ENCODE measurements at places on chromosomes 1 and 21.
A peak's percentile ranks its signal among the peaks of the same experiment; 100 is the strongest.

GRCh38 chr1:42450061-42450460 is 5.8 kb downstream of the ZMYND12 start:
- DNase-seq: no peak

- DNase-seq: no peak
Measured at GRCh38 chr1:159898527-159898926, 1.4 kb downstream of the CFAP45 start.

DNA sequence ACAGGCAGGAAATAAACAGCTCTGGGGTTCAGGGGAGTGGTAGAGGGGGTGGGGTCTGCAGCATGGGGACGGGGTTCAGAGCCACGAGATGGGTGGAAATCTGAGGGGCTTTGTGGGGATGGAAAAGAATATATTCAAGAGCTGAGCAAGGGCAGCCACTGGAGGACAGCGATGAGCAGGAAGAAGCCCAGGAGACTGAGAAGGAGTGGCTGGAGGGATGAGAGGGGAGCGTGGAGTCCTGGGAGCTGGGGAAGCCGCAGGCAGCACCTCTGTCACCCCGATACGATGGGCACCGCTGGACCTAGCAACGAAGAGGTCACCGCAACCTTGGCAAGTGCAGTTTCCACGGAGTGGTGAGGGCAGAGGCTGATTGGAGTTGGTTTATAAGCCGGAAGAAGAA is 10.0 kb upstream of the KCNAB2 start:
- no peak for DNase-seq

DNA sequence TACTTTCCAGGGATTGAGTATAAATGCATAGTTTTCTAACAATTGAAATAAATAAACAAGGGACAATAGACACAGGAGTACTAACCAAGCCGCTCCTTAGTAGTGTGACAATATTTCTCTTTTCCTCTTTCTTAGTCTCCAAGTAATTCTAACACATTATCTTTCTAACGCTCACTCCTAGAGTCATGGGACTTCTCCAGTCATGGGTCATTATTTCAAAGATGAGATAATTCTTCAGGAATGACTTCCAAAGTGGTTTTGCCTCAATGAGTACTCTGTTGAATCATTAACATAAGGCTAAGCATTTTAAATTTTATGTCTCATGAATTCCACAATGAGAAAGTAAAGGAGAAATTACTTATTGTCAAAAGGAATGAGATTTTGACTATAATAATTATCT is 605.8 kb upstream of the ADAMTS5 start:
- DNase-seq: no peak

- DNase-seq: no peak
Measured at GRCh38 chr21:44377201-44377921, 23.9 kb downstream of the TRPM2 start.

GRCh38 chr1:15081102-15081501 is 72.4 kb upstream of the TMEM51 start:
- DNase-seq: no peak

DNA sequence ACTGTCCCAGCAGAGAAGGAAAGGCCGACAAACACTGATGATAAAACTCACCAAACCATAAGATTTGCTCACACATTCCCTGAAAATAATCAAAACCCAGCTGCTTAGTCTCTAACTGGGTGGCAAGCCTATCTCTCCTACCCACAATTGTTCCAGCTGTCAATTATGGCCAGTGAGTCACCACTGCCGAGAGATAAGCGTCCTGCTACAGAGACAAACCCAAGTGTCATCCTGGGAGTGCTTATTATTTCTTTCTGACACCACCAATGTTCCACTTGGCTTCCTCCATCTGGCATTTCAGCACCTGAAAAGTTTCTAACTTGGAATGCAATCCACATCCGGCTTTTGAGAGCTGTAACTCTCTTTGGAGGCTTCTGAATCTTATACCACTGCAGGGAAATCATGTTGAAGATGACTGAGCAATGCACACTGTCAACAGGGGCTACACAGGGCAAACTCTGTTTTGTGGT is 51.5 kb upstream of the VAV3 start:
- peak; percentile 42 for DNase-seq

DNA sequence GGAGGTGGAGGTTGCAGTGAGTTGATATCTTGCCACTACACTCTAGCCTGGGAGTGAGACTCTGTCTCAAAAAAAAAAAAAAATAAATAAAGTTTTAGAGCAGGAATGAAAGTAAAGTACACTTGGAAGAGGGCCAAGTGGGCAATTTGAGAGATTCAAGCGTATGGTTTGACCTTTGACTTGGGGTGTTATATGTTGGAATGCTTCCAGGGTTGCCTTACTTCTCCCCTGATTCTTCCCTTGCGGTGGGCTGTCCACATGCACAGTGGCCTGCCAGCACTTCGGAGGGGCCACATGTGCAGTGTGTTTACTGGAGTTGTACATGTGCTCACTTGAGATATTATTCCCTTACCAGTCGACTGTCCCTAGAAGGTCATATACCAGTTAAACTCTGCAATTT is 295.5 kb upstream of the PROX1 start:
- DNase-seq: no peak

GRCh38 chr1:201516511-201517127 is 9.7 kb upstream of the CSRP1 start:
- DNase-seq: no peak

DNA sequence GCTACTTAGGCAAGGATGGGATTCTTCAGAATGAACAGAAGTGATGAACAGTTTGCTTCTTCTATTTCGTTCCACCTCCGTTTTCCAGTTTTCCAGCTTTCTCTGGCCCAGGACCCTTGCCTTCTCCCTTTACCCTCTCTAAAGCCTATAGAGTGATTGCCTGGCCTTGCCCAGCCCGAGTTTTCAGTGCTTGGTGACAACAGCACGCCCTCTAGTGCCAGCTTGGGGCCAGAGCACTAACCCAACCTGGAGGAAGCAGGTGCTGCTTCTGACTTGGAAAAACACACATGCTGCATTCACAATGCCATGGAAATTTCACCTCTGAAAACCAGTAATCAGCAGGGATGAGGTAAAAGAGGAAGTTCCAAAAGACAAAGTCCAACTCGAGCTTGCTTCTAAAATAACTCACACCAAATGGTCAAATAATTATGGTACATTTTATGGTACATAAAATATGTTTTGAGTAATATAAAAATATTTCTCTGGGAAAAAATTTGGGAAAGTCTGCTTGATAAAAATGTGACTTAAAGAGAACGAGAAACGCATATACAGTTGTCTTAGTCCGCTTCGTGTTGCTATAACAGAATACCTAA is 26.1 kb downstream of the UBE2T start:
- DNase-seq: peak; percentile 81

DNA sequence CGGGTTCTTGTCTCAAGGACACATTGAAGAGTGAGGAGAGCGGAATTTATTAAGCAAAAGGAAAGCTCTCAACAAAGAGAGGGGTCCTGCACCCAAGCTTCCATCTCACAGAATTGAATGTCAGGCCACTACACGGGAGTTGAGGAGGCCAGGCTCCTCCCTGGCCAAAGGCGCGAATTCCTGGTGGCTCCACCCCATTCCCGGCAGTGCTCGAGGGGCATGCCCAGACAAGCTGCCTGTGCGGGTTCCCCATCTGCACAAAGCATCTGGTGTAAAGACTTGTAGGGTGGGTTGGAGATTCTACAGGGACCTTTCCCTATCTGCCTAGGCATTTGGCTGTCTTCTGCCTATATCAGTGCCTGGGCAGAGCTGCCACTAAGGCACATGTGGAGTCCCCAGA is 648.5 kb upstream of the PKN2 start:
- DNase-seq: no peak

DNA sequence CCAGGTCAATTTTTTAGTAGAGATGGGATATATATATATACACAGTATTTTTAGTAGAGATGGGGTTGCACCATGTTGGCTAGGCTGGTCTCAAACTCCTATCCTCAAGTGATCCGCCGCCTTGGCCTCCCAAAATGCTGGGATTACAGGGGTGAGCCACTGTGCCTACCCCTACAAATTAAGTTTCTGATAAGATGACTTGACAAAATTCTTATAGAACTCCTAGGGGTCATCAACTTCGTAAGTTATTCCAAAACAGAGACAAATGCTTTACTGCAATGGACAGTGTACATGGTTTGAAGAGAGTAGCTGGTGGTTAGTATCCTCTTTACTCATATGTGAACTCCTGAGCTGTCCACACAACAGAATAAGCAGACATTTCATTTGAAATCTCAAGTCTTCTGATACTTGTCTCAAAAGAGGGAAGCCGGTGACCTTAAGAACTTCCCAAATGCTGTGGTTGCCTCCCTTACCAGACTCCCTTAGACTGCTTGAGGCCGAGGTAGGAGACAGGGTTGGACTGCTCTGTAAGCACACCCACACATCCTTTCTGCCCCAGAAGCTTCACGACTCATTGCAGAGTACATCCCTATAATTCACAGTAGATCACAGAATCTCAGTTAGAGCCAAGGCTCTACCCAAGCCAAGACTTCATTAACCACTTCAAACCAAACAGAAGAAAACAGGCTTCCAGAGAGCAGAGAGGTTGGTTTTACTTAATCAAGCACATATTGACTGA is 244.1 kb upstream of the IRF2BP2 start:
- DNase-seq: no peak

- no peak for DNase-seq
Measured at GRCh38 chr1:39450956-39451606, 40.4 kb upstream of the BMP8A start.

DNA sequence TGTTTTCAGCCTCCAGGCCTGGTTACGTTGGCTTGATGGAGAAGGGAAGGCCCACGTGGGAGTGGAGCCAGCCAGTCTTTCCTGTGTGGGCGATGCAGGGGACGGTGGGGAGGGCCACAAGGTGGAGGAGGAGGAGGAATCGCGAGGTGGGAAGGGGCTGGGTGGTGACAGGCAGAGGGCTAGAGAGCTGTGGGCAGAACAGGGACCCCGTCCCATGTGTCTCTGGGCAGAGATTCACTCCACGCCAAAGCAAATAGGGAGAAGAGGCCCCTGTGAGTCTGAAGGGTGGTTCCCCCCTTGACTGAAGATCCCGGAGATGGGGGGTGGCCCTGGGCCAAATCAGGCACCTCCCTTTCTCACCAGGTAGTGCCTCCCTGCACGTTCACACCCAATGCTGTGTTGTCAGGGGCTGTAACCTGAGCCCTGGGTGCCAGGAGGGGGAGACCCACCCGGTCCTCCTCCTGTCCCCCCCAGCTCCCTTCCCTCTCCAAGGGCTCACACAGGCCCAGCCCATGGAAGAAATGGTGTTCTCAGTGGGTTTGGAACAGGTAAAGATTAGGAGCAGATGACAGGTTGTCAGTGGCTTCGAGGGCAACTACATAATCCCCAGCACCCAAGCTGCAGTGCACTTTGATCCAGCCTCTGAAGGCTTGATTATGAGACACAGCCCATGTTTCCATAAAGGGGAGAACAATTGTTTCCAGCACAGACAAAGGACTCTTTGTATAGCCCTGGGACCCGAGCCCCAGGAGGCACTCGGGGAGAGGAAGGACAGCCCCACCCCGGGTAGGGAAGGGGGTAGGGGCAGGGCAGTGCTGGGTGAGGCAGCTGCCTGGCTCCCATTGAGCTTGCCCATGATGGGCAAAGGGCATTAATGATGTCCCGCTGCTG is 37.7 kb upstream of the GPR37L1 start:
- DNase-seq: no peak

DNA sequence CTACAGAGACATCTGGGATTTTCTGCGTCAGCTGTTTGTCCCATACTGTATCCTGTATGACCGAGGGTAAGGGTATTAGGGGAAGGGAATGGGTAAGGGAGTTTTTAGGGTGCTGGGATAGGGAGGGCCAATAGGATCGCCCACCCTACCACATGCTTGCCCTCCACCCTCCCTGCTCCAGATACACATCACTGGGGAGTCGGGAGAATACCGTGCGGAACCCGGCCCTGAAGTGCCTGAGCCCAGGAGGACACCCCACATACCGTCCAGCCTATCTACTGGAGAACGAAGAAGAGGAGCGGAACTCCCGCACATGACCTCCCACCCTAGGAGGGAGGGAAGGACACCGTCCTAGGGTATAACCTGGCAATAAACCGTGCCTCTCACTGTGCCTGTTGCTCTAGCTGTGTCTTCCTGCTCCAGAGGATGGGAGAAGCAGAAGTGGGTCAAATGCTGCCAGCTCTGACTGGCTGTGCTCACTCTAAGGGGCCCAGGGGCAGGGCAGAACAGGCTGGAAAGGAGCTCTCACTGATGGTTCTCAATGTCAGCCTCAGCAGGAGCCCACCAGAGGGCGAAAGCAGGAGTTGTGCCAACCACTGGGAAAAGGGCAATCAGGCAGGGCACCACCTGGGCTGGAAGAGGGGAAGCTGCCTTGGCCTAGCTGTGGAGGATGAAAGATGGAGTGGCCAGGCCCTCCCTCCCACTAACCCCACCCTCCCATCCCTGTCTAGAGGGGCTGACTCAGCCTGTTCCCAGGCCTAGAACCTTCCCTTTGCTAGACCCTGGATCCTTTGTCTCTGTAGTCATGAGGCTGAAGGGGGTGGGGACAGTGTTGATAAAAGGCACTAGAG is 440 bp upstream of the LENEP start:
- DNase-seq: no peak

DNA sequence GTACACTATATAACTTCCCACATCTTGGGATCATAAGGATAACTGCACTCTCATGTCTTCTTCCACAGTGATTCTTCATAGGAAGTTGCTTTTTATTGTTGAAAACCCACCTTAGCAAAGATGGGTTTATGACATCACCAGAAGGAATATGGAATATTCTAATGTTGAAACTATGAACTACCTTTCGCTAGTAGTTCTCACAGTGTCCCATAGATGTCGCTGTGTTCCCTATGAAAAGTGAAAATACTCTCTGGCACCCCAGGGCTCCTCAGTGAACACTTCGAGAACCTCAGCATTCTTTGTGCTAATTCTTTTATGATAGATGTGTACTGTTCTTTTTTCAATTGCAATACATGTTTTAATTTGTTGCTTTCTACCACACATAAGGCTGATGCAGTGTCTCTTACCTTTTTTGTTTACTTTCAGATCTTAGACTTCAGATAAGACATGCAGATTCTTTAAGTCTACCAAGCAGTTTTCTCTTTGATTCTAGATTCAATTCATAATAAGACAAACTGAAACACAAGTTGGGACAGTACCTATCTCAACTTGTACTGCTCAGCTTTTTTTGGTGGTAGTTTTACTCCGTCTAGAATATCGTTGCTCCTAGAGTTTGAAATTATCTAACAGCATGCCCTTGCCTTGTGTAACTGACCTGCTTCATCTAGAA is 90.8 kb downstream of the GTF2B start:
- no peak for DNase-seq

- DNase-seq: no peak
Measured at GRCh38 chr1:60342569-60342968, 269.0 kb upstream of the C1orf87 start.

DNA sequence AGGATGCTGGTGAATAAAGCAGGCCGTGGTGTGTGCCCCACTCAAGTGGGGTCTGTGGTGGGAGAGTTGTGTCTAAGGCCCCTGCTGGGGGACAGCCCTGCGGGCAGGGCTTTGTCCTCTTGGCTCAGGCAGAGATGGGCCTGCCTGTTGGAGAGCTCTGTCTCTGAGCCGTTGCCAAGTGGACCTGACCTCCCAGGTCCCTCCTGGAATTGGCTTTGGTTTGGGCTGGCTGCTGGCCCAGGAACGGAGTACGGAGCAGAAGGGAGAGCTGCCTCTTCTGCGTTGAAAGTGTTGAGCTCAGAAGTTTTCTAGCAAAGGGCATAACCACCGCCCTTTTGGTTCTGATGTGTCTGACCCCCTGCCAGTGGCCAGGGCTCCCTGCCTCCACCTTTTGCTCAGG is 153.9 kb downstream of the PEX14 start:
- no peak for DNase-seq

GRCh38 chr1:12717301-12717838 is 1.5 kb downstream of the AADACL3 start:
- no peak for DNase-seq

GRCh38 chr1:234325878-234326496 is 47.3 kb upstream of the COA6 start:
- no peak for DNase-seq

- no peak for DNase-seq
Measured at GRCh38 chr21:18832950-18833349, 429.4 kb upstream of the TMPRSS15 start.
